ENCODE measurements at places on chromosomes 1 and 21.

GRCh38 chr1:55481634-55482033 is 266.5 kb upstream of the USP24 start:
- DNase-seq: peak; percentile 44

DNA sequence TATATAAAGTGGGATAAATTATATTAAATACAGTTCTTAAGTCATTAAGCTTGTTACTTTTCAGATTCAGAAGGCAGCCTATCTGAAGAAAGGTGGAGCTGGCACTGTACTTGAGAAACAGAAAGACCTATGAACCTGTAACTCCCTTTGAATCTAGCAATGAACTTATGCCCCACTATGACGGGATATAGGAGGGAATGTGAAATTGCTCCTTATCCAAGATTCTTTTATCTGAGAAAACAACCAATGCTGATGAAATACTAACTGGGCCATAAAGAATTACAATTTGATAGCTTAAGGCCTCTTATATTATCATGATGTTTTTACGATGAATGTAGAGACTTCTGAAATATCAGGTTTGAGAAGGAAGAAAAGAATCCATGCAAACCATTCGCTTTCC is 50.1 kb downstream of the ATP1B1 start:
- DNase-seq: no peak

DNA sequence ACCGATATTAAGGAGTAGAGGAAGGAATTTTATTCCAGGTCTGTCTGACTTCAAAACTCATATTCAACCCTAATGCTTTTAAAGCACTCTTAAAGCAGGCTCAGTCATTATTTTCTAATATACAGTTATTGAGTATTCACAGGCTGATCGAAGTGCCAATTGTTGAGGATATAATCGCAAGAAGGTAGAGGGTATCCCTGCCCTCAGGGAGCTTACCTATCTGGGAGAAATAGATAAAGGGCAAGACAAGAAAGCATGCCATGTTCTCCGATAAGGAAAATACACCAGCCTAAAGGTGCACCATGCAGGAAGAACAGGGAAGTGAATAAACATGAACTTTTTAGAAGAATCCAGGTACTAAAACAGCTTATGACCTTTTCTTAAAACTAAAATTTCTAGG is 361.2 kb downstream of the SMYD3 start:
- no peak for DNase-seq

GRCh38 chr1:94362466-94363058 is 55.6 kb upstream of the ABCD3 start:
- no peak for DNase-seq

GRCh38 chr1:112244131-112244530 is 151.9 kb upstream of the CTTNBP2NL start:
- DNase-seq: no peak

DNA sequence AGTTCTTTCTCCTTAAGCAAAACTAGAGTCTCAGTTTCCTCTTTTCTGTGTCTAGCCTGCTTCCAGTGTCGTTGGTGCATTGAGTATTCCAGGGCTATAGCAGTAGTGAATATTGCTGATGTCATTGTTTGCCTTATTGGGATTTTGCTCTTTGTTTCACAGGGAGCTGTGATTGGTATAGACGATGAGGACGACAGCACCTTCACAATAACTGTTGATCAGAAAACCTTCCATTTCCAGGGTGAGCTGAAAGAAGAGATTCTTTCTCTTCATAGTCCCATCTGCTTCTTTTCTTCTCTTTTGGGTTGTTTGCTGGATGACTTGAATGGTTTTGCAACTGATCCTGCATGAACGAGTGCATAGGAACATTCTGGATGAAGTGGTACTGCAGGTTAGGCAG is 52.4 kb downstream of the OSBPL9 start:
- no peak for DNase-seq

GRCh38 chr1:26275580-26276431 is 4.1 kb upstream of the SH3BGRL3 start:
- DNase-seq: peak; percentile 93

GRCh38 chr1:236150986-236151385 is 8.6 kb downstream of the GPR137B start:
- no peak for DNase-seq

DNA sequence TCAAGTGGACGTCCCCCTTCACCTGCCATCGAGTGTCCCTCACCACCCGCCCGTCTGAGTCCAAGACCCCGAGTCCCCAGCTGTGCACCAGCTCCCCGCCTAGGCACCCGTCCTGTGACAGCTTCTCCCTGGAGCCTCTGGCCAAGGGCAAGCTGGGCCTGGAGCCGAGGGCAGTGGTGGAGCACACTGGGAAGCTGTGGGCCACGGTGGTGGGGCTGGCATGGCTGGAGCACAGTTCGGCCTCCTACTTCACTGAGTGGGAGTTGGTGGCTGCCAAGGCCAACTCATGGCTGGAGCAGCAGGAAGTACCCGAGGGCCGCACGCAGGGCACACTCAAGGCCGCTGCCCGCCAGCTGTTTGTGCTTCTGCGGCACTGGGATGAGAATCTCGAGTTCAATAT is 63.2 kb downstream of the VWA5B1 start:
- DNase-seq: no peak

- DNase-seq: no peak
Measured at GRCh38 chr1:178121883-178122282, 28.0 kb downstream of the RASAL2 start.

DNA sequence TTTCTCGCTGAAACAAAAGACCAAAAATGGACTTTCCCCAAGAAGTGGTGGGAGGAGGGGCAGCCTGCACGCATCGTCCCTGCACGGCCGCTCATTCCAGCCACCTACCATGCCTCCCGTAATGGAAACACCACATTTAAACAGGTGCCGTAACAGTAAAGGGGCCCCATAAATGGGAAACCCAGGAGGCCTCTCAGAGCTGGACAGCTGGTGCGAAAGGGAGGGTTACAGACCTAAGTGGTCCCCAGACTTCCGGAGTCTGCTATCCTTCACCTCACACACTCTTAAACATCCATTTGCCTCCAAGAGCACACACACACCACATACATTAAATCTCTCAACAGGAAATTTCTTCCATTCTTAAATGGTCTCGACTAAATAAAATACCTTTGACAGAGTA is 120.7 kb upstream of the SOD1 start:
- no peak for DNase-seq

DNA sequence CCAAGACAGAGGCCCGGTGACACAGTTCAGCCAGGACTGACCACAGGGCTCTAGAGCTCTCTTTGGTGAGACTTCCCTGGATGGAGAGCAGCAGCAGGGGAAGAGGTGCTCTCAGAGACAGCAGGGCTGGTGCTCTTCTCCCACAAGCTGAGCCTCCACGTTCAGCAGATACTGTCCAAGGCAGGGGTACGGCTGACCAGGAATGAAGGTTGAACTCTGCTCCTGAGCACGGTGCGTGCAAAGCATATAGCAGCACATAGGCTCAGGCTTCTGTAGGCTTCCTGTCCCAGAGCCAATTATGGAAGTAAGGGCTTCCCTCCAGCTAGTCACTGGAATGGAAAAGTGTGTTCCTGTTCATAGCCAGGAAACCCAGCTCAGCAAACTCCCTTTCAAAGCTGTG is 23.9 kb downstream of the DMBX1 start:
- no peak for DNase-seq

GRCh38 chr1:151210830-151211229 is 12.5 kb downstream of the PIP5K1A start:
- DNase-seq: peak; percentile 20

Measured in GM03348 (cell line).